AG04450 (cell line): ENCODE measurements at places on chromosomes 16 and 17. TPM values are rescaled to one million over a fixed set of nuclear protein-coding genes. Genes with fewer than 3 reads are reported as not detected.

Gene GNAO1
- polyA plus RNA-seq, result 0.01 and 0.04 TPM in 2 replicates

Gene NLRC3
- polyA plus RNA-seq, result not detected in 2 replicates

DNA sequence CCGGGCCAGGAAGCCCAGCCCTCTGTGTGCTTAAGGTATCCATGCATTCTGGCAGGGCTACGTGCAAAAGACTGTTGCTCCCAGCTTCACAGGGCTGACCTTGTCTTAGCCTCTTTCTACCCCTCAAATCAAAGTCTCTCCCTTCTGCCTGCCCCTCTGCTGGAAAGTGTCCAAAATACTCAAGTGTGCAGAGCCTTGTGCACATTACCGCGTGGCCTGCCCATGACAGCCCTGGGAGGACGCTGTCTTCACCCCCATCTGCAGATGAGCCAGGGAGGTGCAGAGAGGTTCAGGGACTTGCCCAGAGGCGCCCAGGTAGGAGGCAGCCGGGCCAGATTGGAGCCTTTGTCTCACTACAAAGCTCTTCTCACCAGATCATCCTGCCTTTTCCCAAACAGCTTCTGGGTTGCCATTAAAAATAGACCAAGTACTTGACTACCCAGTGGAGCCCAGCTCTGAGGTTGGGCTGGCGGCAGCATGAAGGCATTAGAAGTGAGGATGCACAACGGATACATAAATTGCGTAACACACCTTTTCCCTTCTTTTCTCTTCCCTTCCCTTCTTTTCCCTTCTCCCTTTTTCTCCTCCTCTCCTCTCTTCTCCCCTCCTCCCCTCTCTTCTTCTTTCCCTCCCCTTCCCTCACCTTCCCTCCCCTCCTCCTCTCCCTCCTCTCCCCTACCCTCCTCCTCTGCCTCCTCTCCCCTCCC lies 3.5 kb downstream of the CACNG4 start:
- no peak for DNase-seq

Gene SLC52A1
- polyA plus RNA-seq, result not detected in 2 replicates

DNA sequence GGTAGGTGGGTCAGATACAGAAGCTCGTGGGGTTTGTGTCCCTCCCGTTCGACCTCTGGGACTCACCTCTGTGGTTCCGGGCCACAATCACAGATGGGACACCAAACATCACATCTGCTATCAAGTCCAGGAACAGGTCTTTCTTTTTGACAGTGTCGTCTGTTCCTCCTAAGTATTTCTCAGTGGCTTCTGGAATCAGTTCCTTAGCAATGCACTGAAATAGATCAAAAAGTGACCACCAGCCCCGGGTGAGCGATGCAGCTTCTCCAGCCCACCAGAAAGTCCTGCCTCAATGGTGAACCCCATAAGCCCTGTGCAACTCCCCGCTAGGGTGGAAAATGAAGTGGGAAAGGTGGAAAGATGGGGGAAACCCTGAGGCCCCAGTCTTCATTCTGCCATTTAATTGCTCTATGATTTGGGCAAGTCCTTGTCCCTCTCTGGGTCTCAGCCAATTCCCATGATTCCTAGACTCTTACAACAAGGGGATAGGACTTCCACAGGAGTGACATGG lies 22.4 kb downstream of the CES1 start:
- no peak for DNase-seq

DNA sequence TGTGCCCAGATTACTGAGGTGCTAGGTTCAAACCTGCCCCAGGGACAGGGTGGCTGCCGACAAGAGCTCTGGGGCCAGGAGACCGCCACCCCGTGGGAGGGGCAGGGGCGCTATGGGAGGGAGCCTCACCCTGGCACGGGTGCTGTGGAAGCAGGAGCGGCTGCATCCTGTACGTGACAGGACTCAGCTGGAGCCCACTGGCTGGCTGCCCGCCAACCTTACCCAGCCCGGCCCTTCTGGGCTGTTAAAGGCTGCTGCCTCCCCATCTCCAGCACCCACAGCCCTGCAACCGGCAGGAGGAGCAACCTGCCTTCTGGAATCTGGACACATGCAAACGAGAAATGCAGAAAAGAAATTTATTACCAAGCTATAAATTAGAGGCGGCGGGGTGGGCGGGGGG lies 11.2 kb downstream of the PAM16 start:
- DNase-seq, result peak; percentile 32

GRCh38 chr17:82015311-82015971 lies 7.2 kb downstream of the CENPX start:
- no peak for DNase-seq

DNA sequence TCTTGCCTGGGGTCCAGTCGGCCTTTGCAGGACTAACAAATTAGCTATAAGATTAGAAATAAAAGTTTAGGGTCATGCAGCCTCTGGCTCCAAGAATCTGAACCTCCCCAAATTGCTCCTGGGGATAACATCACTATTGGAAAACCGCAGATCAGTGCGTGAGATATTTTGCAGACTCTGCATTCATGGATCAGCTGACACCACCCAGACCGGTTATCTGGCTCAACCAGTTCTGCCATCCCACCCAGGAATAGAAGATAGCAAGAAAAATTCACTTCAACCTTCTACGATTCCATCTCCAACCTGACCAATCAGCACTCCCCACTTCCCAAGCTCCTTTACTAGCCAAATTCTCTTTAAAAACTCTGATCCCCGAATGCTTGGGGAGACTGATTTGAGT lies 4.3 kb upstream of the PGS1 start:
- DNase-seq, result no peak

GRCh38 chr16:72434159-72434558 lies 262.2 kb upstream of the PMFBP1 start:
- no peak for DNase-seq

GRCh38 chr17:54947396-54947795 lies 21.1 kb downstream of the COX11 start:
- no peak for DNase-seq

Gene NPIPB6
- 0.47 and 0.67 TPM in 2 replicates for polyA plus RNA-seq

Gene KIF2B
- not detected in 2 replicates for polyA plus RNA-seq

DNA sequence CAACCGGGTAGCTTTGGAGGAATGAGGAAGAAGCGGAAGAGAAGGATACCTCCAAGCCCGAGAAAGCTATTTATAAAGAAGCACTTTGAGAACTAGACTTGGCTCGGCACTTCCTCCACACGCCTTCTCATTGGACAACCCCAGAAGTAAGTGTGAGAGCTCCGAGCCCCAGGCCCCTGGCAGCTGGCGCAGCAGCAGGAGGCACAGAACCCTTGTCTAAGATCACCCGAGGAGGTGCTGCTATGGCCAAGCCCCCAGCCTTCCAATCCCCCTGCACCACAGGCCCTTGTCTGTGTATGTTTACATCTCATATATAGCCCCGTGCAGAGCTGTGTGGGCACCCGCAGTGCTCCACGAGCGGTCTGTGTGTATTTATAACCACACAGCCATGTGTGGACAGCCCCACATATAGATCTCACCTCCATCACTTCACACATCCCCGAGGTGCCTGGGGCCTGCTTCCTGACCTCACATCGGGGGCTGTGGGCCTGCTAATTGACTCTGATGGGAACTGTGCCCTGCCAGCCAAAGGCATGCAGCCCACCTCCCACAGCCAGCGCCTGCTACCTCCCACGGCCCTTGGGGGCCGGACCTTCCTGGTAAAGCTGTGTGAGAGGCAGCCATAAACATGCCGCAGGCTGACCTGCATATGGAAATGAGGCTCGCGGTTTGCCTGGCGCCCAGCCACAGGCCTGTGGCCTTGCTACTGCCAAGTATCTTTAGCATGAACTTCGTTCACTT lies 96.1 kb downstream of the C17orf67 start:
- DNase-seq, result peak; percentile 58

GRCh38 chr17:55420067-55420775 lies 1.4 kb downstream of the MMD start:
- no peak for DNase-seq

GRCh38 chr16:8099586-8099985 lies 490.7 kb downstream of the TMEM114 start:
- no peak for DNase-seq

DNA sequence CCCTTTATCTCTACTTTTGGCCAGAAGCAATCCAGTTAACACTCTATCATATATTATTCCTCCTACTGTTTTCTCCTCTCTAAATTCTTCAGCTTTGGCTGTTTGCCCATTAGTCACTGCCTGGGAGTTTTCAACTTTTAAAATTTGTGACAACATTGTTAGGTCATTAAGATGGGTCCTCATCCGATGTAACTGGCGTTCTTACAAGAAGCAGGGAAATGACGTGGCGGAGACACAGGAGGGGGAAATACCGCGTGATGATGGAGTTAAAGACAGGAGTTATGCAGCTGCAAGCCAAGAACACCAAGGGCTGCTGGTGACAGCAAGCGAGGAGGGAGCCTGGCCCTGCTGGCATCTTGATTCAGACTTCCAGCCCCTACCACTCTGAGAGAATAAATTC lies 34.8 kb upstream of the CPHXL start:
- no peak for DNase-seq

Gene CDYL2
- polyA plus RNA-seq, result 2.3 and 2.9 TPM in 2 replicates

Gene DRC3
- 0.52 and 0.77 TPM in 2 replicates for polyA plus RNA-seq

- DNase-seq, result no peak
Observed at GRCh38 chr17:31260151-31260550, 36.9 kb downstream of the OMG start.

Gene HSD17B1
- 0.87 and 1.4 TPM in 2 replicates for polyA plus RNA-seq

GRCh38 chr16:11050944-11051343 lies 106.6 kb downstream of the CLEC16A start:
- DNase-seq, result no peak

Gene SLC4A1
- polyA plus RNA-seq, result not detected in 2 replicates

GRCh38 chr17:4858068-4858881 lies 25.1 kb downstream of the MINK1 start:
- DNase-seq, result no peak

- DNase-seq, result no peak
Observed at GRCh38 chr16:2852003-2852730, 5.8 kb downstream of the PRSS22 start.

GRCh38 chr16:11145819-11146211 lies 110.2 kb downstream of the SOCS1 start:
- DNase-seq, result no peak

Gene ITGAL
- not detected in 2 replicates for polyA plus RNA-seq

GRCh38 chr16:53905028-53905427 lies 201.1 kb downstream of the FTO start:
- DNase-seq, result no peak

GRCh38 chr16:31330553-31330890 lies 24.5 kb upstream of the ITGAX start:
- no peak for DNase-seq

DNA sequence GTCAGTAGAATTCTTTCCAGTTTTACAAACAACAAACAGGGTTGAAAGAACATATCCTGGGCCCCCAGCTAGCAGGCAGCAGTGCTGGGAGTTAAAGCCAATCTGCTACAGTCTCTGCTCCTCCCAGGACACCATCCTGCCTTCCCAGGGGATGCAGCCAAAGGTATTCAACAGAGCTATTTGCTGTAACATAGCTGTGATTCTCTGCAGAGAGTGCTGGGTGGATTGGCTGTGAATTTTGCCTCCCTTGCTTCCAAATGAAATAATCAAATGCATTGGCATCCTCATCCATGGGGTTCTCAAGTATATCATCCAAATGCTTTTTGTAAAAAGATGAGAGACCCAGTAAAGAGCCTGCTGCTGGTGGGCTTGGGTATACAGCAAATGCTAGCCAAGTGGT lies 124.3 kb downstream of the NPIPB5 start:
- DNase-seq, result no peak

DNA sequence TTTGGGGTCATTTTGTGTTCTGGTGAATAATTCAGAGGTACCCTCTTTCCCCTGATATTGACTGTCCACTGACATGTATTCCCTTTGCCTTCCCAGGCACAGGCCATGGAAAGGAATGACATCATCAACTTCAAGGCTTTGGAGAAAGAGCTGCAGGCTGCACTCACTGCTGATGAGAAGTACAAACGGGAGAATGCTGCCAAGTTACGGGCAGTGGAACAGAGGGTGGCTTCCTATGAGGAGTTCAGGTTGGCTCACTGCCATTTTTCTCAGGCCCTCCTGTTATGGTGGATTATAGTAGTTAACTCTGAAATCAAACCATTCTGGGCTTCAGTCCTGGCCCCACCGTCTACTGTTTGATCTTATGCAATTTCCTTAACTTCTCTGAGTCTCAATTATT lies 1.6 kb upstream of the EFTUD2 start:
- peak; percentile 27 for DNase-seq

GRCh38 chr16:11539641-11540050 lies 47.1 kb downstream of the LITAF start:
- DNase-seq, result no peak

- DNase-seq, result no peak
Observed at GRCh38 chr17:81379523-81379942, 15.7 kb upstream of the BAHCC1 start.

Gene GSE1
- 18.2 and 21.0 TPM in 2 replicates for polyA plus RNA-seq

DNA sequence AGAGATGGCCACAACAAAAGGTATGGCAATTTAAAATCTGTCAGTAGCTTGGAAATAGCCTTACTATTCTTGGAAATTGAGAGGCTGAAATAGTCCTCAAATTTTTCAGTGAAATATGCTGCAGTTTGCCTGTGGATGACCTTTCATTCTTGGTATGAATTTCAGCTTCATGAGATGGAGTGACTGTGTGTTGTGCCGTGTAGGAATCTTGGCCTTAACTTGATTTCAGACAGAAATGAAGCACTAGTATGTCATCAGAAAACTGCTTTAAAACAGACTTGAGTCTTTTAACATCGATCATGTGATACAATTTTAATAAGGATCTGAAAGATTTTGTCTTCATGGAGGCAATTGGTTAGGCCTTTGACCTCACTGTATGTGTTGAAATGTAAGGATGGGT lies 247.2 kb downstream of the CNTNAP4 start:
- no peak for DNase-seq

Gene HSD11B2
- 0.07 TPM in 1 of 2 replicates, not detected in the other for polyA plus RNA-seq

DNA sequence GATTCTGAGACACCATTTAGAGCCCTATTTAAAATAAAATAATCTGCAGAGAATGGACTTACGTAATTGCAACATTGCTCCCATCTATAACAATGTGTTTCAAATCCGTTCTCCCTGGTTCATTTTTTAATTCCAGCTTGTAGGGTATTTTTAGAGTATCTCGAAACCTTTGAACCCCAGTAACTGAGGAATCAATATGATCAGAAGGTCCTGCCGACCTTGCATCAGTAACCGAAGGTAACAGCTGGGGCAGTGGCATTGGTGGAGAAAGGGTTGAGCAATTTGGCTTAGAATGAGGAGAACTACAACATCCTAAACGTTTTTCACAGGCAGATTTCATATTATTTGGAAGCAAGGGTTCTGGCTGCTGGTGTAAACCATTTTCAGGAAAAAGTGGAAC lies 49.3 kb downstream of the N4BP1 start:
- DNase-seq, result no peak

DNA sequence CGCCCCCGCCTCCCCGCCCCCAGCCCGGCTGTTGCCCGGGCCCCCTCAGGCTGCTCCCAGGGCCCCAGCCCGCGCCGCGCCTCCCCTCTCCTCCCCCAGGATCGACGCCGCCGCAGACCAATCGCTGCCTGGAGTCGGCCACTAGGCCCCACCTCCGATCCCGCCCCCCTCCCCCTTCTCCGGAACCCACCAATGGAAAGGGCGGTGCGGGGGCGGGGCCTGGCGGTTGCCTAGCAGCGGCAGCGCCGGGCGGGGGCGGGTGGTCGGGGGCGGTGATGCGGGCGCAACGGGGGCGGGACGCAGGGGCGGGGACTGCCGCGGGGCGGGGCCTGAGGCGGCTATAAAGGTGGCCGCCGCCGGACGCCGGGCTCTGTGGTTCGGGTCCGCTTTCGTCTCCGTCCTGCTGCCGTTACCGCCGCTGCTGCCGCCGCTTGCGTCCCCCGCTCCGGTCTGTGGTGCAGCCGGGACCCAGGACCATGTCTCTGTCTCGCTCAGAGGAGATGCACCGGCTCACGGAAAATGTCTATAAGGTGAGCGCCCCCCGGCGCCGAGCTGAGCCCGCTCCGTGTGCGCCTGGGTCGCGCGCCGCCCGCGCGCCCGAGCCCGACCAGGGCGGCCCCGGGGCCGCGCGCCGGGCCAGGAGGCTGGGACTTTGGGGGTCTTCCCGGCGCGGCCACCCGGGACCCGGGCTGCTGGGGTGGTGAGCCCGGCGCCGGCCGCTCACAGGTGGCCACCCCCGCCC lies at the start of gene BAIAP2:
TSS of gene BAIAP2 (plus strand) at position 373 of the 742 bp plus-strand sequence. CDS start at position 477, 104 bp downstream.
- peak; percentile 83 for DNase-seq
